HEK293T (cell line): ENCODE measurements at places on chromosomes 5 and 9.

- DNase-seq: no peak
Measured at GRCh38 chr9:90044263-90044662, 439.5 kb downstream of the GADD45G start.

DNA sequence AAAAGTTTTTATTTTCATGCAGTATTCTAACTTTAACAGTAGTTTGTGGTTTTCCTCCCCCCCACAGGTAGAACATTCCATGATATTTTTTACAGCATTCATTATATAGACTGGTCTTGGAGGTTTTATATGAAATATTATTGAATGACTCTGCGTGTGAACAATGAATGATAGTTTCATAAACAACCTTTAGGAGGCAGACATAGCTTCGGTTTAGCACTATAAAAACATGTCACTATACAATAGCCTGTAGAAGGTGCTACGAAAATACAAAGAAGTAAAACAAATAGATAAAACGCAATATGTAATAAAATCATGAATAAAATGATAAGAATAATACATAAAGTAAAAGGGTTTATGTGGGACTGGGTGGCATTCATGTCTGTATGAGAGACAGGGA lies 8.5 kb downstream of the KLF4 start:
- no peak for DNase-seq

GRCh38 chr9:71921190-71921814 lies 9.9 kb downstream of the C9orf85 start:
- DNase-seq: no peak

- no peak for DNase-seq
Measured at GRCh38 chr5:16578474-16578883, 38.3 kb downstream of the RETREG1 start.

GRCh38 chr9:89779405-89780203 lies 174.8 kb downstream of the GADD45G start:
- DNase-seq: no peak

DNA sequence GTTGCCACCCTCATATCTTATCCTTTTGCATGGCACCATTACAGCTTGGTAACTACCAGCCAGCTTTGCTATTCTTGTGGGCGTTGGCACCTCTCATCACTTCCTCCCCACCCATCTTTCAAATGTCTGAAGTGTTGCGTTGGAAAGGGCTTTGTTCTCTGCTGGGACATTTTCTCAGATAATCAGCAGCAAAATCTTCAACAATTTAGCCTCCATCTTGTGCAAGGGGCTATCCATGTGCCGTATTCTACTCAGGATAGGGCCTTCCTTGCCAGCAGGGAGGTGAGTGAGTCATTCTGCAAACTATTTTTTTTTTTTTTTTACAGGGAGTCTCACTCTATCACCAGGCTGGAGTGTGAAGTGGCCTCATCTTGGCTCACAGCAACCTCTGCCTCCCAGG lies 62.1 kb upstream of the NUDT12 start:
- no peak for DNase-seq

DNA sequence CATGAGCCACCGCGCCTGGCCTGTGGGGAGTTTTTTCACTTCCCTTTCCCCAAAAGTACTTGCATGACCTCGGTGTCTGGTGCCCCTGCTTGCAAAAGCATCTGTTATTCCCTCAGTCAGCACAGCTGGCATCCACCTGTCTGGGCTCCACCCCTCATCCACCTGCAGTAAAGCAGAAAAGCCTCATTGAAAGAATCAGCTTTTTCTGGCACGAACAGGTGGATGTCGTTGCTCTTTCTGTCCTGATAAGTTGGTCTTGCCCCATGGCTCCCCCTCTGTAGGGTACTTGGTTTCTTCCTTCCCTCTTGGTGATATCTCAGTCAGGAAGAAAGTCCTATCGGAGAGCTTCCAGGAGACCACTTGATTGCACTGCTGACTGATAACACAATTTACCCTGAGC lies 37.4 kb downstream of the WWC1 start:
- DNase-seq: peak; percentile 52

DNA sequence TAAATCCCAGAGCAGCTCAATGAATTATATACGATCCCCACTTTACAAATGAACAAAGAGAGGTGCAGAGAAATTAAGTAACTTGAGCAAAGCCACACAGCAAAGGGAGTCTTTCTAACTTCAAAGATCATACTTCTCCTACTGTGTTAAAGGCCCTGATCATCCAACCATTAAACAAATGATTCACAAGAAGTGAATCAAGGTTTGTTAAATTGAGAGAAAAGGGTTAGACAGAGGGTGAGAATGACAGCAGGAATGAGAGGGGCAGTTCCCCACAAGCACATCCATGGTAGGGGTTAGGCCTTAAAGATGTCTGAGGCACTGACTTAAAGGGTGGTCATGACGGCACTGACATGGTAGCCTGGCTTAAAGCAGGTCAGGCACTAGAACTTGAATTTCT lies 10.7 kb downstream of the IDNK start:
- DNase-seq: no peak

DNA sequence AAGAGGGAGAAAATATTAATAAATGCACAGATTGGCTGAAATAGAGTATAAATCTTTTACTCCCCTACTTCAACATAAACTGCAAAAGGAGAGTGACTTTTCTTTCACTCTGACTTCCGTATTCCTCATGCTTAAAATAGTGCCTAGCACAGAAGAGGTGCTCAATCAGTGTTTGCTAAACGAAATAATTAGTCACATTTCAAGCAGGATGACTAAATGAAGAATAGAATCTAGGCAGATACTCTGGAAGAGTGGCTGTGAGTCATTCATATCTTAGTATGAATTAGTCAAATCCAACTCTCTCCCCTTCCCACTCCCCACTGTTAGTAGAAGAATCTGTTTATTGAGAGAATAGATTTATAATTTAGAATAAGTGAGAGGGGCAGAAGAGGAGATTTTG lies 4.8 kb downstream of the CD274 start:
- DNase-seq: no peak
